ENCODE measurements at places on chromosomes 2 and 18.
A peak's percentile ranks its signal among the peaks of the same experiment; 100 is the strongest.

DNA sequence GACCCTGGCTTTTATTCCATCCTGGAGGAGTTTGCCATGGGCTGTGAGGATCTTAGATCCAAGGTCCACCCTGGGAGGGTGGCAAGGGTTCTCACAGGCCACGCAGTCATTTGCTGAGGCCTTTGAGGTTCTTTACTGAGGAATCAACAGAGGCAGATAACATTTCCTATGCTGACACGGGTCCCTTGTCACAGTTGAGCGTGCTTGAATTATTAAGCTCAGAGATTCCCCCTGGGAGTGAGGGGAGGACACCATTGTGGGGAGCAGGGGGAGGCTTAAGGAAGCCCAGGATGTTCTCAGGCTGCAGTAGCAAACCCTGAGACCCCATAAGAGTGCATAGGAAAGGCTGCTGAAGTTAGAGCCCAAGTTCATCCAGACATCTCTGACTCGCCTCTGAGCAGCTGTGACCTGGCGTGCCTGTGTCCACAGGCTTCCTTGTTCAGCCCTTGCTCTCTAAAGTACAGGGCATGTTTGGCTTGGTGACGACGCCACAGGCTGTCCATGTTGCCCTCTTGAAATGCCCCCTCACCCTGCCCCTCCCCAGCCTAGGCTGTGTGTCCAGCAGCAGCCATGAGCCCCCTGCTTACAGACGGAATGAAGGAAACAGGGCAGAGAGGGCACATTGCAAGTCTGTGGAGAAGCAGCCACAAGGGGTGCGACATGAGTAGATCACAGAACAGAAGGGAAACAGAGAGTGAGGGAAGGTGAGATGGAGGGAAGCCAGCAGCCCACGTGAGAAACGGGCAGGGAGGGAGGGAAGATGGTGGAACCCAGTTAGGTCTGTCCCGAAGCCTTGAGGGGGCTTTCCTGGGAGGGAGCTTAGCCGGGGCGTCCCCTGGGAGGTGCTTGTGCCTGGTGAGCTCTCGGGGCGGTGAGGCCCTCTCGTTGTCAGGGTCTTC, 34.0 kb downstream of the NAPG start:
- DNase-seq: no peak

DNA sequence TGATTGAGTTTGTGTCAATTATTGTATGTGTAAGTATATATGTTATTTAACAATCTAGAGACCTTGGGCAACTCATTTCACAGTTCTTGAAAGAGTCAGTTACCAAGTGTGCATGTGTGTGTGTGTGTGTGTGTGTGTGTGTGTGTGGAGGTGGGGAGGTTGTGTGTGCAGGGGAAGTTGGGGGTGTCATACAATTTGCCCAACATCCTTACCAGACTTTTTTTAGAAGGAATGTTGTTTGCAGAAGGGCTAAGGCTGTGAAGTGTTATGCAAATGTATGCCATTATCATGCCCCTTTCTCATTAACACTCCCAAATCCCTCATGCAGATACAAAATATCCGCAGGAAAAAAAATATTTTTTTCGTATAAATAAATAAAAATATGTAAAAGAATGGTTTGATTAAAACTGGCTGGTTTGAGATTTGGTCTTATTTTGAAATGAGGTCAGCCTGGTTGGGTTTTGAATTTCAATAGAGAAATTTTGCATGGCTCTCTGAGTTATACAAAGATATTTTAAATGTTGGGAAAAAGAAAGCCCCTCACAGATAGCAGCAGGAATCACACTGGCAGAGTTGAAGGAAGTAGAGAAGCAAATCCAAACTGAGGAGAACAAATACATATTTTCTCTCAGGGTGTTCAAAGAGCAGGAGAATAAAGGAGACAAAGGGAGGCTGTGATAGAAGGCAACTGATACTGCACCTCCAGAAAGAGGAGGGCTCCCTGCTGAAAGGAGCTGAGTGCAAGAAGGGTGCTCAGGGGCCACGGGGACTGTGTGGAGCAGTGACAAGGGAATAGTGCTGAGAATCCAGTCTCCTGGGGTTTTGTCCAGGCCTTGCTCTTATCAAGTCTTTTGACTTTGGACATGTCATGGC, 1365.5 kb upstream of the CELF4 start:
- no peak for DNase-seq

GRCh38 chr2:65263262-65263661, 35.6 kb downstream of the ACTR2 start:
- DNase-seq: no peak

DNA sequence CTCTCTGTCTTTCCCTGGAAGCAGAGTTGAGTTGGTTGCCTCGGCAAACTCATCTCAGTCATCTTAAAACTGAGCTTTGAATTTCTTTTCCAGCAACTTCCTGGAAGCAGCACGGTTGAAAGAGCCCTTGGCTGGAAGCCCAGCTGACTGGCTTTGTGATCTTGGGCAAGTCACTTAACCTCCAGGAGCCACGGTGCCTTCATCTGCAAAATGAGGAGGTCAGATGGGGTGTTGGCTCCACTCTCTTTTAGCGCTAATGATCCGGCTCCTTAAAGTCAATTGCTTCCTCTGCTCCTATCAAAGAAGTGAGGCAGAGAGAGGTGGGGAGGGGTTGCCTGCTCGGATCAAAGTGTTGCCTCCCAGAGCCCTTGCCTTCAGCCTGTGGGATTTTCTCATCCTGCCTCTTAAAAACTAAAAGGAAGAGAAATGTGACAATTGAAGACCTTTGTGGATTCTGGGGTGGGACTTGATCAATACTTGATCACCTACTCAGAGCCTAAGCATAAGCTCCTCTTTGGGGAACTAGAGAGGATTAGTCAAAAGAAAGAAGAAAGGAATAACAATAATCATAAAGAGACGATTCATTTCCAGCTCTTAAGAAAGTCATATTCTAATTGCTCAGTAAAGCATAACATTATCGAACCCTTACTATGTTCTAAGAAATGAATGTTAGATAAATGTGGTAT, 86.6 kb downstream of the MYCN start:
- no peak for DNase-seq

GRCh38 chr18:49359732-49360444, 100.6 kb downstream of the DYM start:
- peak; percentile 90 for DNase-seq

- DNase-seq: no peak
Observed at GRCh38 chr18:48926420-48926857, 24.3 kb downstream of the SMAD7 start.

DNA sequence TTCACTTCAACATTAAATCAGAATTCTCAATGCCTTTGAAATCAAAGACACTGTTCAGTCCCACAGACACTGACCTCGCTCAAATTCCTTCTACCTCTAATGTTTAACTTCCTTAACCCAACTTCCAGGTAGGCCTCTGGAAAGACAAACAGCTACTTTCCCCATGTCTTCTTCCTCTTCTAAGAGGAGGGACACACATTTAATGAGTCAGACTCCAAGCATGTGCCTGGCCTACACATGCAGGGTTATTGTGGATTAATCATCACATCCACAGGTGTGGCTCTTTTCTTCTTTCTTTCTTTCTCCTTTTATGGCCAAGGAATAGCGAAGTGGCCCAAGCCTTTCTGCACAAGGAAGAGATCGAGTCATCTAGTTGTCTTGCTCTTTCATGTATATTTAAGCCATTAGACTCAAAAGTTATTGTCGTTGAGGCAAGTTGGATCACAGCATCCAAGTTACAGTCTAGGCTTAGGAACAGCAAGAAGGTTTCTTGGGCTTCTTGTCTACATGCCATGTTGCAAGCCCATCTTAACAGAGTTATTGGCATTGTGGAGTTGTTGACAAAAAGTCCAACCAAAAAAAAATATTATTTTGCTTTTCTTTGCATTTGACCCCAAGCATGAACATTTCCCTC, 387.8 kb downstream of the IRS1 start:
- DNase-seq: peak; percentile 51

- DNase-seq: no peak
Observed at GRCh38 chr2:207437524-207438143, 92.1 kb upstream of the CREB1 start.

DNA sequence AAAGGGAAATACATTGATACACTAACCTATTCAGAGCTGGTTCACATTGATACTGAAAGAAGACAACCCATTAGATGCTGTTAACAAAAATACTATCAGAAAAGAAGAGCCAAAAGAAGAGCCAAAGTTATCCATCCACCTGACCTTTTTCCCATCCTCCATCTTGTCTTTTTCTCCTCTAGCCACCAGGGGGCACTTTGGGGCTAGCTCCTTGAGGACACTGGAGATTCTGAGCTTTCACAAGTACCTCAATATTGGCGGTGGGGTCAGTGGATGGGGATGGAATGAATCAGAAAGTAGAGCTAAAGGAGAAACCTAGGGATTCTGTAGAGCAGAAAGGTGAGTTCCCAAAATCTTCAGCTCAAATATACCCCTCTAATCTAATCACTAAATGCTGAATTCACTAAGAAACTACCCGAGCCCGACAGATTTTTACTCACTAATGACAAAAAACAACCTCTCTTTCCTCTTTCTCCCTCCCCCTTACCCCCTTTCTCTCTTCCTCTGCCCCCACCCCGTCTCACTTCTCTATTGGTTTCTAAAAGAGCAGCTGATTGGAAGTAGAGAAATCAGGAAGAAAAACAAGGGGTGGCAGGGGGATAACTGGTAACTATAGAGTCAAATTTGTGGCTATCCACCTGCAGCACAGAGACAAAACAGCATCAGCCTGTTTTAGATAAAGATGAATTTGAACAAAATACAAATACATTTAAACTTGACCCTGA, 203.3 kb downstream of the TCF4 start:
- no peak for DNase-seq

DNA sequence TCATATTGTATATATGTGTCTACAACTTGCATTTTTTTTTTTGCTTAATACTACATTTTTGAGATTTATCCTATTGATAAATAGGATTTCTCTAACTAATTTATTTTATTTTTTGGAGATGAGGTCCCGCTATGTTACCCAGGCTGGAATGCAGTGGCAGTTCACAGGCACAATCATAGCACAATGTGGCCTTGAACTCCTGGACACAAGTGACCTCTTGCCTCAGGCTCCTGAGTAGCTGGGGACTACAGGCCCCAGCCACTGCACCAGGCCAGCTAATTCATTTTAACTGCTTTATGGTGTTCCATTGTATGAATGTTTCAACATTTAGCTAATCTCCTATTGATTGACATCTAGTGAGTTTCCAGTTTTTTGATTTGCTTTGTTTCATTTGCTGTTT, 16.8 kb upstream of the CLASP1 start:
- DNase-seq: no peak

GRCh38 chr2:226969417-226970080, 133.7 kb downstream of the RHBDD1 start:
- peak; percentile 79 for DNase-seq

DNA sequence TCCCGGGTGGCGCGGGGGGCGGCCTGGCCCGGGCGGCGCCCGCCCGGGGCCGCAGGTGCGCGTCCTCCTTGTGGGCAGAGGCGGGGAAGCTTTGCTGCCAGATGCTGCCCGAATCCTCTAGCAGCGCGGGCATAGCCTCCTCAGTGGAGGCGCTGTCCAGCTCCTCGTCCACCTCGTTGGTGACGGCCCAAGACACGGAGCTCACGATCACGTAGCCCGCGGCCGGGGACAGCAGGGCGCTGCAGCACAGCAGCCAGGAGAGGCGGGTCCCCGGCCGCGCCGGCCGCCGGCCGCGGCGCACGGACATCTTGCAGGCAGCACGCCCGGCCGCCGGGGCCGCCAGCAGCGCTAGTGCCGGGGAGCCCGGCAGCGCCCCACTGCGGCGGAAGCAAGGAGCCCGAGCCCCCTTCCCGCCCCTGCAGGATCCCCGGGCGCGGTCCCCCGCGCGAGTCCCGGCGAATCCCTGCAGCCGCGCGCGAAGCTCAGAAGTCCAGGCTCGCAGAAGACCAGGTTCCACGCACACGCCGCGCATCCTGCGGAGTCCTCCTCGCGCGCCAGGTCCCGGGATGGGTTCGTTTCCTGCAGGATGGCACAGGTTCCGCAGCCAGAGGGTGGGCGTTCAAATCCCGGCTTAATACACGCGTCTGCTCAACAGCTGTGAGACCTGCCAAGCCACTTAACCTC, at the start of gene CREG2:
CREG2 (minus strand) TSS at position 353 of the 684 bp plus-strand sequence; CDS start at position 307, 46 bp downstream.
- peak; percentile 34 for DNase-seq

DNA sequence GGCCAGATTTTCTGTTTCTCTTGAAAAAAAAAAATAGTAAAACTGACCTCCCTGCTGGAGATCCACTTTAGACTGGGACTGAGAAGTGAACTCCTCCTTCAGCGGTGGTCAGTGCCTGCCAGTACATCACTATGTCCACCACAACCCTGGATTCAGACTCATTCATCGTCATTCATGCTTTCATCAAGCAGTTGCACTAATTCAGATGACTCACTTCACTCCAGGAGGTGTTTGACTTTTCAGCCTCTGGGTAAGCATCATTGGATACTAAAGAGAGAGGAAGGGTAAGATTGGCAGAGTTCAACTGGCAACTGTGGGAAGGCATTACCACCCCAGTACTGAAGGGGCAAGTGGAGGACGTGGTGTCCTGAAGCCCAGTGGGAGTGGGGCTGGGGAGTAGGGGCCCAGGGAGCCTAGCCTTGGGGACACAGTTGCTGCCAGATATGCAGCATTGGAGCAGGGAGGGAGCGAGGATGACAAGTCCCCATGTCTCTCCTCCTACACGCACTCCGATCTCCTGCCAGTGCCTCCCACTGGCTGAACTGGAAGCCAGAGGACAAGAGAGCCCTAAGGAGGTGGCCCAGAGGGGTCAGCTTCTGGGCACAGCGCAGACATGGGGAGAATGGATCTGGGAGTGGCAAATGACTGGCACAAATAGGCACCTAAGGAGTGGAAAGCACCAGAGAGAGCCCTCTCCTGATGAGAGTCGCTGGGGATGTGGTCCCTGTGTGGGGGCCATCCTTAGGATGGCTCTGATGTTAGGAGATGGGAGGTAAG, 111.1 kb downstream of the TGFA start:
- no peak for DNase-seq

DNA sequence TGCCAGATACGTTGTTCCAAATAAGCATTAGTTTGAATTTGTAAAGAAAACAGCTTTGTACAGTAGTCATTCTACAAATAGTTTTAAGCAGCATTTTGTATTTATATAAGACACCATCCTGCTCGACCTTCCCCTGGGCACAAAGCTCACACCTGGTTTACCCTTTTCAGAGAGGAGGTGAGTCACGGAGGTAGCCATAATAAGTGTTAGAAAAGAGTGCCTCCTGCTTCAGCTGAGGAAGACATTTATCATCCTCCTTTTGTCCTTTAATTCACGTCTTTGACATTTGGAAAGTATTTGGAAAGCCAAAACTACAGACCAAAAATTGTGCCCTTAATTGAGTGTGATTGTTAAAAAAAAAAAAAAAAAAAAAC, 6.8 kb downstream of the RAB12 start:
- no peak for DNase-seq
